ENCODE measurements at places on chromosomes 1 and 21.

- no peak for DNase-seq
Observed at GRCh38 chr1:240562111-240562590, 49.8 kb downstream of the GREM2 start.

GRCh38 chr1:100767176-100767890 lies 47.8 kb downstream of the VCAM1 start:
- peak; percentile 24 for DNase-seq

GRCh38 chr1:150545486-150546032 lies 3.6 kb upstream of the ADAMTSL4 start:
- DNase-seq = no peak

DNA sequence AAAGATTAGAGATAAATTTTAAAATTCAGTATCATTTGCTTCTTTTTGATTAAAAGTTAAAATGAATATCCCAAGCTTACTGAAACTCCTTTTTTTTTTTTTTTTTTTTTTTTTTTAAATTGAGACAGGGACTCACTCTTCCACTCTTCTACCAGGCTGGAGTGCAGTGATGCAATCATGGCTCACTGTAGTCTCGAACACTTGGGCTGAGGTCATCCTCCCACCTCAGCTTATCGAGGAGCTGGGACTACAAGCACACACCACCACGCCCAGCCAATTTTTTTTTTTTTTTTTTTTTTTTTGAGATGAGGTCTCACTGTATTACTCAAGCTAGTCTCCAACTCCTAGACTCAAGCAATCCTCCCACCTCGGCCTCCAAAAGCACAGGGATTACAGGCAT lies 92.1 kb upstream of the RGS18 start:
- DNase-seq = peak; percentile 47

DNA sequence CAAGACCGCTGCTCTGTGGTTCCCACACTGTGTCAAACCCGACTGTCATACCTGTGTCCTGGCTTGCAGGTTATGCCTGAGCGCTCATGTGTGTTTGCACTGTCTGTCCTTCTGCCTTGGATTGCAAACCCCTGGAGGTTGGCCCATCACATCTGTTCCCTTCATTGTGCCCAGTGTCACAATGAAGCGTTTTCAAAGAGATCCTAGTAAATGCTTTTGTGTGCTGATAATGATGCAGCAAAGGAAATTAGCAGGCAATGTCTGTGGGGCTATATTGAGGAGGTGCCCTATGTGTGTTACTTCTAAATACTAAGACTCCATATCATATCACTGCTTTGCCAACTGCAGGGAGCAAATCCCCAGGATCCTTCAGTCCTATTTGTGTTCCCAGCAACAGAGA lies 424.4 kb upstream of the NFIA start:
- DNase-seq = no peak

DNA sequence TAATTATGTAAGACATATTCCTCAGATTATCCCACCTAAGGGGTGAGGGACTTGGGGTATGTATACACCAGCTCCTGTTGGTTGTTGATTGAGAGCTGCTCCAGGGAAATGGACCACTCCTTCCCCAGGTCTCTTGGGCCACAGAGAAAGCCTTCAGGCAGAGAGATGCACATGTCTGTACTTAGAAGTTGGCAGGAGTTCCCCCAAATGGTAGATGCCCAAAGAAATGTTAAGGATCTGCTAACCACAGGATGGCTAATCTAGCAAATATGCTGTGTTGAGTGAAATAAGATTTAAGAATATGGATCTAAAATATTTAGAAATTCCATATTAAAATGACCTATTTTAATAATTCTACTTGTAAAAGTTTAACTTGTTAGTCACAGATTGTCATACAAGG lies 100.8 kb upstream of the DNAH14 start:
- DNase-seq = no peak

DNA sequence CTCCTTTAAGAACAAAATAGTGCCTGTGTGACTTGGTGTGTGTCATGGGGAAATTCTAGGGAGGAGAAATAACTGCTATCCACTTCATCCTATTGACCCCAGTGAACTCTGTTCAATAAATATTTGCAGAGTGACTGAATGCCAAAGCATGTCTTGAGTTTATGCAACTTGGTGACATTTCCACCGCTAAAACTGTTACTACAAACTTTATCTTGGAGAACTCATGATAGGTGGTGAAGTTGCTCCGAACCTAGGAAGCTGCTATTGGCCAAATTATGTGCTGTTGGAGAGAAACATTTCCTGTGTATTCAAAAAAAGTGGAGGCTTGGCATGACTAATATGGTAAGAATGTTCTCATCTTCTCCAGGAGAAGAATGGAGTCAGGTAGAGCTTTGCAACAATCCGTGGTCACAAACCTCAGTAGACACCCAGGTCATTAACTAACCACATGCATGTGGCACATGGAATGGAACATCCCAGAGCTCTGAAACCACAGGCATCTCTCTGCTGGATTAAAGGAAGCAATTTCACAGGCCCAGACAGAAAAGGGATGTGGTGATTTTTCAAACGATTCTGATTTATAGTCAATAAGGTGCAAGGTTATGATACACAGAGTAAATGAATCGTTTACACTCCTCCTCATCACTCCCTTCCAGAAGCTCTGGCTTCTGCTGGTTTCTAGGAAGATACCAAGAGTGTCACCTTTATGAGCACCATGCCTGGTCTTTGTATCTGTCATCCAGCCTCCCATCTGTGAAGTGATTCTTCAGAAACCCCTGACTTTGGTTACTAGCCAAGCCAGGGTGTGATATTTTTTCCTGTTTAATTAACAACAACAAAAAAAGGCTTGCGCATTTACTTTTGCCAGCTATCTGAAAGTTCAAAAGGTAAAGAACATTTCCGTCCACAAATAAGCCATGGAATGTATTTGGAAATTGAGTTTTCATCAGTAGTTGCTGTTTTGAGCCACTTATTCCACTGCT lies 361.1 kb downstream of the TGFB2 start:
- peak; percentile 88 for DNase-seq

- no peak for DNase-seq
Observed at GRCh38 chr1:116891396-116892079, 18.2 kb upstream of the PTGFRN start.

- DNase-seq = no peak
Observed at GRCh38 chr1:87201768-87202167, 126.9 kb upstream of the LMO4 start.

- DNase-seq = no peak
Observed at GRCh38 chr21:44931137-44931500, 8.7 kb upstream of the SLX9 start.

DNA sequence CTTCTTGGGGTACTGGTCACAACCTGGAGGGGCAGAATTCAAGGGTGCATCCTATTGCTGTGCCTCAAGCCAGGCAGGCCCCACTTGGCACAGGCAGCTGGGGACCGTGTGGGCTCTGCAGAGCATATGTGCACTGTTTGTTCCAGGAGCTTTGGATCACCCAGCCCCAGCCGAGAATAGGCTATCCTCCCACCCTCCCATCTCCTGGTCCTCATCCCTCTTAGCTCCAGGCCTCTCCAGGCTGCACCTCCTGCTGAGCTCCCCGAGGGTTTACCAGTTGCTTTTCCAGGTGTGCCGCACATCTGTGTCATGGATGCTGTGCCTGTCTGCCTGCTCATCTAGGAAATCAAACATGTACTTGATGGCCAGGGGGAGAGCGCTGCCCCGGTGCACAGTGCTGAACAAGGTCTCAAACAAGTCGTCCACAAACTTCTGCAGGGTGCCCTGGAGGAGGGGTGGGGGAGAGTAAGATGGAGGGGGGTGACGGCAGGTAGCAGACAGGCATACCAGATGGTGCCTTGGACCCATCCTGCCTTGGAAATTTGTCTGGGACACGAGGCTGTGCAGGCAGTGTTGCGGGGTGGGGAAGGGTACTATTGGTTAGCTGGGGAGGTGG lies 120.5 kb upstream of the CD34 start:
- no peak for DNase-seq

GRCh38 chr1:100279954-100280682 lies 14.1 kb downstream of the RTCA start:
- no peak for DNase-seq

GRCh38 chr1:184813528-184814089 lies 59.0 kb upstream of the EDEM3 start:
- no peak for DNase-seq

DNA sequence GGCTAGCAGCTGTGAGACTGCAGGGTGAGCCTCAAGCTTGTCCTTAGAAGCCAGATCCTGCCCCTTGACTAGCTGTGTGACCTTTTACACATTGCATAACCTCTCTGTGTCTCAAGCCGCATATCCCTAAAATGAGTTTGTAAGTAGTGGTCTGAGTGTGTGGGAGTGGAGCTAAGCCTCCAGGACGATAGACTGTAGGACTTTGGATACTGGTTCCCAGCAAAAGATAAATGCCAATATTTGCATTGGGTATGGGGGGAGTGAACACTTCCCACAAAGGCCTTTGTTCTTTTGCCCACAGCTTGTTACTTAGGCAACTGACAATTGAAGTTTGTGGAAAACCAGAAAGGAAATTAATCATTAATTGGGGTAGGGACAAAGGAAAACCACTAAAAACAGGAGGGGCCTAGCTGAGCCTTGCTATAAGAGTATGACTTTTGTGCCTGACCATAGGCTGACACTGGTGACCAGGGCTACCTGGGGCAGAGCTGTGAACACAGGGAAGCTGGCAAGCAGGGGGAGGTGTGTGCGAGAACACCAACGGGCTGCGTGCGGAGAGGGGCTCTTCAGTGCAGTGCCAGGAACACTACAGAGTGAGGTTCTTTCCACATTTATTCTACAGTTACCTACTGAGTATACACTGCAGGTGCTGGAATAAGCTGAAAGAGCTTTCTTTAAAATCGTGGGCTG lies 102.4 kb upstream of the ETV3 start:
- no peak for DNase-seq

DNA sequence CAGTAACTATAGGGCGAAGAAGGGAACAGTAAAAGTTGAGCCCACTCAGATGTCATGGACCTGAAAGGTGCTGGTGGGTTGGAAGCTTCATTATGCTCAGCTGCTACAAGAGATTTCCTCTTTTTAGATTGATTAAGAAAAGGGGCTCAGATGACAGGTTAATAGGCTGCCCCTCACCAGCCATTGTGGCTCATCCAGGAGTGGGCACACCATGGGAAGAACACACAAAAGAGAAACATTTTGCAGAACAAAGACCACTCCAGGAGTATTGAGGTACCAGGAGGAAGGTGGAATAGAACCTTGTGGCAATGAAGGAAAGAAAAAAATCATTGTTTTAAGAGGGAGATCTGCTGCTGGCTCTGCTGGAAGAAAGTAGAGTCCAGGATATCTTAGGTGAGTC lies 205.5 kb downstream of the RYR2 start:
- no peak for DNase-seq

DNA sequence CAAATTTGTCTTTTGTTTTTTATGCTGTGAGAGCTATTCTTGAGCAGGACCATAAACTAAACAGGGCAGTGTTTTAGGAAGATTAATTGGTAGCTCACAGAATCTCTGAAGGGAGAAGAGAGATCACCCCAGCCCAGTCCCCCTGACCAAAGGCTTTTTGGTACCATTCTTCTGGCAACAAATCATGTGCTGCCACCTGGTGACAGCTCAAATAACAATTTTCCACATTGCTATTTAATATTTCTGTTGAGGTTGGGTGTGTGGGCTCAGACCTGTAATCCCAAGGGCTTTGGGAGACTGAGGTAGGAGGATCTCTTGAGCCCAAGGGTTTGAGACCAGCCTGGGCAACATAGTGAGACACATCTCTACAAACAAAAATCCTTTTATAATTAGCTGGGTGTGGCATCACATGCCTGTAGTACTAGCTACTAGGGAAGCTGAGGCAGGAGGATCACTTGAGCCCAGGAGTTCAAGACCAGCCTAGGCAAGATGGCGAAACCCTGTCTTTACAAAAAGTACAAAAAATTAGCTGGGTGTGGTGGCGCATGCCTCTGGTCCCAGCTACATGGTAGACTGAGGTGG lies 2.2 kb upstream of the TESK2 start:
- DNase-seq = peak; percentile 70

GRCh38 chr1:154962156-154962749 lies 671 bp upstream of the PYGO2 start:
- DNase-seq = peak; percentile 42

GRCh38 chr1:168469690-168470089 lies 74.1 kb downstream of the XCL2 start:
- DNase-seq = peak; percentile 63

DNA sequence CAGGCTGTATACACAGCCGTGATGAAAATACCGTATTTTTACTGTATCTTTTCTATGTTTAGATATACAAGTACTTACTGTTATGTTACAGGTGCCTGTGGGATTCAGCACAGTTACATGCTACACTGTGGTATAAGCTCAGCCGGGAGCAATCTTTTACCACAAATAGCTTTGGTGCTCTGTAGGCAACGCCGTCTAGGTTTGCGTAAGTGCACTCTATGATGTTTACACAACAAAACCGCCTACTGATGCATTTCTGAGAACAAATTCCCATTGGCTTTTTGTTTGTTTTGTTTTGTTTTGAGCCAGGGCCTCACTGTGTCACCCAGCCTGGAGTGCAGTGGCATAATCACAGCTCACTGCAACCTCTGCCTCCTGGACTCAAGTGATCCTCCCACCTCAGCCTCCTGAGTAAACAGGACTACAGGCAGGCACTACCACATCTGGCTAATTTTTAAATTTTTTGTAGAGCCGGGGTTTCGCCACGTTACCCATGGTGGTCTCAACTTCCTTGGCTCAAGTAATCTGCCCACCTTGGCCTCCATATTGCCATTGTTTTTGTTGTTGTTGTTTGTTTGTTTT lies 81.0 kb downstream of the SCCPDH start:
- no peak for DNase-seq

GRCh38 chr1:25657883-25658760 lies 41.5 kb downstream of the MAN1C1 start:
- DNase-seq = no peak

DNA sequence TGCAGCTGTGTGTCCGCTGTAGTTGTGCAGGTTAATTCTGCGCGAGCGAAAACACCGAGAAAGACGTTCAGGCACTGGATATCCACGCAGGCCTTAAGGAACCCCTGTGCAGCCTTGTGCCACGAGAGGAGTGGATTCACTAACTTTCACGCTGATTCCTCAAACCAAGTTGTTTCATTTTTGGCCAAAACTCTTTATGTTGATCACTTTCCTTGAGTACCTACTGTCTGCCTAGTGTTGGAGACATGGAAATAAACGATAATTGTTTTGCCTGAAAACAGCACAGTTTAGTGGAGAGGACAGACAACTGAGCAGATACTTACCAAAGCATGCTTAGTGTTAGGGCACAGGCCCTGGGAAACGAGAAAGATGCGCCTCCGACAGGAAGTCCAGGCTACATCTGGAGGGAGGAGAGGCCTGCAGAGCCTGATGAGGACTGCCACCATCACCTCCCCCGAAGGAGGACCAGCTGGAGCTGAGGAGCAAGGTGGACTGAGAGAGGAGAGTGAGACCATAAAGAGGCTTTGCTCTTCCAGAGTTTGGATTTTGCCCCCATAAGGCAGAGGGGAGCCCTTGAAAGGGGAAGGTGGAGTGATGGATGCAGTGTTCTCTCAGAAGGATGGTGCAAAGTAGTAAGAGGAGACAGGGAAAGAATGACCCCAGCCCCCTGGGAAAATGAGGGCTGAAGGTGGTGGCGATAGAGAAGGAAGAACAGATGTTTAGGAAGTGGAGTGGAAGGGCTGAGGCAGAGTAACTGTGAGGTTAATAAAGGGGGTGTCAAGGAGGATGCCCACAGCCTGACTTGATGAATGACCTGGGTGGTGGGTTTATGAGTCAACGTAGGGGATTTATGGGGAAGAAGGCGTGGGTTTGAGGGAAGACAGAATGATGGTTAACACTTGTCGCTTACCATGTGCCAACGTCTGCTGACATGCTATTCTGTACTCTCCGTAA lies 956 bp upstream of the SCAF4 start:
- no peak for DNase-seq

GRCh38 chr1:188642704-188643103 lies 1814.0 kb downstream of the PLA2G4A start:
- DNase-seq = peak; percentile 0

All from epithelial cell of esophagus (primary cell).